ENCODE measurements at places on chromosomes 6 and 20.

DNA sequence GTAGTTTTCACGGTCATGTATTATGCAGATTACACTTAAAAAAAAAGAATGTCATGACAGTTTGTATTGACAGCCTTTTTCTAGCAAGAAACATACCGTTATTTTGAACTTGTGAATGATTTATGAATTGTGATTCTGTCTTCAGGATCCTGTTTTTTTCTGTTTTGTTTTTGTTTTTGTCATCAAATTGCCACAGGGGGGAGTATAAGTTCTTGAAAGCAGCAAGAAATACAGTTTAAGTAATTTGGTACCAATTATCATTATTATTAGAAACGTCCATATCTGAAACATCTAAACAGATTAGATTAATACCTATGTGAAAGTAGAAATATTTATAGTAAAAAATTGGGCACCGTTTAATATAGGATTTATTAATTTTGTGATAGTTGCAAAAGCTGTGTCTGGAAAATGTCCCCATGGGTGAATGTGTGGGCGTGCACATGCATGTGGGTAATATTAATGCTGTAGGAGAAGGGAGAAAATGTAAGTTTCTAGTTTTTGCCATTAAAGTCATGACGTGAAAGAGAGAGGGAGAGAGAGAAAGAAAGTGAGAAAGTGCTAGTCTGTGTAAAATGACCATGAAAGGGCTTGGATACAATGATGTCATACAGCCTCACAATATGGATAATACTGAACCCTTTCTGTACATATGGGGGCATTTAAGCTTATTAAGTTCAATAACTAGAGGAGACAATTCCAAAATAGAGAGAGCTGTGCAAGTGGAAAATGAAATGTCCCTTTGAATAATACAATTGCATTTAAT lies 9.4 kb upstream of the CCN2 start:
- no peak for DNase-seq

- DNase-seq, result no peak
These were observed 4.3 kb downstream of the GFRA4 start for GRCh38 chr20:3658716-3659491.

GRCh38 chr6:17022604-17023003 lies 79.2 kb upstream of the STMND1 start:
- no peak for DNase-seq

GRCh38 chr6:167479901-167480648 lies 155.2 kb downstream of the TTLL2 start:
- peak; percentile 68 for DNase-seq

DNA sequence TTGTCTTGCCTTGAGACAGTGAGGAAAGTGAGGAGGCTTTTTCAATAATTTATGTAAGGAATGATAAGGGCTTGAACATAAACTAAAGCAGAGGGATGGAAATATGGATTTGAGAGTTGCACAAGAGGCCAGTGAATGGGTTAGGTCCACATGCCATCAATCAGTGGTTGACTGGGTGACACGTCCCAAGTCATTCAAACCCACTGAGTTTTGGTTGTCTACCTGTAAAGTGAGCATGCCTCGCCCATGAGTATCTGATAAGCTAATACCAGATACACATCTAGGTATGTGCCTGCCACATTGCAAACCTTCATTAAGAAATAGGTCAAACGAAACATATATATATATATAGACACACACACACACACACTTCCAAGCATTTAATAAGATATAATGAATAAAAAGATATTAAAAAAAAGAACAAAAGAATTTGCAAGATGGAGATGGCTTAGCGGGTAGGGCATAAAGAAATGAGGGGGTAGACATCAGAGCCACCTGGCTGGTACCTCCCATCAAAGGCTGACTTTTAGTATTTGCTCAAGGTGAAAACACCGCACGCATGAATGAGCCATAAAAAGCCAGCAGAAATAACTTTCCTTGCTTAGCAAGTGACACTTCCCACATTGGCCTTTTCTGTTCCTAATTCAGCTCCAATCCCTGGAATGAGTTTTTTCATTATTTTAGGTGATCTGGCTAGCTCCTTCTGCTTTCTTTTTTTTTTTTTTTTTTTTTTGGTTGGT lies 109.1 kb upstream of the GGTLC1 start:
- DNase-seq, result no peak

DNA sequence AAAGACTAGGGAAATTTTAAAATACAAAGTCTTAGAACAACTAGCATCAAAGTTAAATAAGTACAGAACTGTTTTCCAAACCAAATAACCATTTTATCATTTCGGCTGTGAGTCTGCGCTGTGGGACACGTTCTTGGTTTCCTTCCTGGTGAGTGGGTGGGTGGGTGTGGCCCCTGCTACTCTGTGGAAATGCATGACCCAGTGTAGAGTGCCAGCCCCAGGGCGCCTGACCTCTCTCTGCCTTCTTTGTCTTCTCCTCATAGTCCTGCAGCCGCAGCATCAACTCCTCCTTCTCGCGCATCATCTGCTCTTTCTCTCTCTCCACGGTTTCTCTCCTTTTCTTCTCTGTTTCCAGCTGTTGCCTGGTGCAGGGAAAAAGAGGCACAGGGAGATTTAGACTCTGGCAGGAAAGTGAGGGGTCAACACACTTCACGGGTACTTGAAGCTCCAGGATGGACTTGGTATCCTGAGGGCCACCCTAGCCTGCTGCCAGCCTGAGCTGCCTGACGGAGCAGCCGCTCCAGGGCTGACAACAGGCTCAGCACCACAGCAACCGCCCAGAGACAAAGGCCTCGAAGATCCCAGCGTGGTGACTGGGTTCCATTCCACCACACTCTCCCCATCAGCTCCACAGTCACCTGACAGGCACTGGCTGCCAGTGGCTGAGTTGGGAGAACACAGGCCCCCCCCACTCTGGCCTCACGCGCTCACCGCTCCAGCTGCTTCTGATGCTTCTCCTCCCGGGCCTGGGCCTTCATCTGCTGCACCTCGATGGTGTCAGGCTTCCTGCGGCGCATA lies 48.4 kb downstream of the EZR start:
- no peak for DNase-seq

DNA sequence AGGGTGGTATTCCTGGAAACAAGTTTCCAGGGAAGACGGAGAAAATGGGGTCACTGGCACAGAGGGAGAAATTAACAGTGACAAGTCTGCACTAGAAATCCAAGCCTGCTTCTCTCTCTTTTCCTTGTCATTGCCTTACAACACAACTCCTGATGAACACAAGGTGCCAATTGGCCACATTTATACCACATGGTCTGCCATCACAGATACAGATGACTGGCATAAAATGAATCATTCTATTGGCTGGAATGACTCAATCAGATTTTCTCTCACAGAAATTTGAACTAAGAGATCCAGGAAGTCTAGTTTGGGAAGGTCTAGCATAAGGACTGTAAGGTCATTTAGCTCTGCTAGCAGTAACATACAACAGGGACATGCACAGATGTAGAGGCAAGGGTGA lies 190.3 kb downstream of the LINC00237 start:
- no peak for DNase-seq

DNA sequence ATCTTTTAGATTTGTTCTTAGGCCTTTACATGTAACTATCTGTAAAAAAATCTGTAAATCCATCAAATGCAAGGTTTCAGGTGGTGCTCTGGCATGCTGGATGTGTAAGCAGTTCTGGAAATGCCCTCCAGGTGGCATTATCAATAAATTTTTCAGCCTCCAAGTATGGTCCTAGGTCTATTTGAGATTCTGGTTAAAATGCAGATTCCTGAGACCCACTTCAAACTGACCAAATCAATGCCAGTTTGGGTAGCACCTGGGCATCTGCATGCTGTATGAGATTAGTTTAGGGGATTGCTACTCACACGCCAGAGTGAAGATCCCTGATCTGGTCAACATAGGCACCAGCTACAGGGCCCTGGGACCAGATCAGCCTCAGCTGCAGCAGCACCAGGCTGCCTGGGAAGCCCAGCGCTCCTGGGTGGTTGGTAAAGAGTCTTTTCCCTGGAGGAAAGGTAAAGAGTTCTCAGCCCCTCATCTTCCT lies 507.3 kb upstream of the CITED2 start:
- peak; percentile 59 for DNase-seq

- peak; percentile 48 for DNase-seq
These were observed 549.4 kb upstream of the SYNCRIP start for GRCh38 chr6:86192123-86192522.

- DNase-seq, result no peak
These were observed 87.0 kb downstream of the ZMYND8 start for GRCh38 chr20:47269309-47270165.

DNA sequence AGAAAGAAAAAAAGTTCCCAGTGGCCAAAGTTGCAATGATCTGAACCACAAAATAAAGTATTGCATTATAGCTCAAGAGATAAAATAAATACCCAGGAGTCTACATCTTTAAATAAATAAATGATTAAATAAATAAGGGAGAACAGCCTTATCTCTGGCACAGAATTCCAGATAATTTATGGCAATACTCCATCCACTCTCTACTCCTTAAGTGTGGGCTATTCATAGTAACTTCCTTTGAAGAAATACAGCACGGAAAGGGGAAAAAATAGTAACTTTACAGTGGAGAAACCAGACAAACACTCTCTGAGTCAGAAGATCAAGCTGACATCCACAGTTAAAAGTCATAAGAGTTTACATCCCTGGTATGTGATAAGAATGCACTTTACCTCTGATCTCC lies 11.6 kb downstream of the AURKA start:
- DNase-seq, result no peak

GRCh38 chr6:83600459-83600858 lies 88.1 kb downstream of the PRSS35 start:
- no peak for DNase-seq

- DNase-seq, result no peak
These were observed 5.7 kb upstream of the FKBP5 start for GRCh38 chr6:35694462-35694861.

DNA sequence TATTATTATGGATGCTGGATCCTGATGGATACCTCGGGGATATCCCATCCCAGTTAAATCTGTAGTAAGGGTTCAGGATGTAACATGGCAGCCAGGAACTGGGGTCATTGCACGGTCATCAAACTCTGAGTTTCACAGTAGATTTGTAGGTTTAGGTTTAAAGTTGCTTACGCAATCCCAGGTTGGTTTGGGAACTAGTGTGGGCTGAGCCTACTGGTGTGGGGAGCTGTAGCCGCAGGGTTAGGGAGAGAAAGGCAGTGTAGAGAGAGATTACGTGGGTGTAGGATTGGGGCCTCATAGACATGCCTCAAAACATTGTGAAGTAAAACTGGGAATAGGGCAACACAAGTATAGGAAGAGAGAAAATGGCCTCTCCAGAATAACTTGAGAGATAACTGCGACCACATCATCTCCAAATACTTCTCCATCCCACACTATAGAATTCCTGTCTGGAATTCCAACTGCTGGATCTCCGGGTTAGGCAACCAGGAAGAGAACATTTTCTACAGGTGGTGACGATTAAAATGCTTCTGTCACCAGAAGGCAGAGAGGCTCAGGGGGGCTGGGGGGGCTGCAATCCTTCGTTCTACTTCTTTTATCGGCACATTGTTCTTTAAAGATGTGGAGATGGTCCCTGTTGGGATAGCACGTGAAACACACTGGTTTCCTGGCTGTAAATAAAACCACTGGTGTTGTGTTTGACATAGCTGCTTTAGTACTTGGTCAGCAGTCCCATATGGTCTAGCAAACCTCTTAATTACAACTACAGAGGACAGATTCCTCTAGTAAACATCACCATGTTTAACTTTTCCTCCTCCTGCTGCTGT lies 44.9 kb upstream of the TMEM170B start:
- DNase-seq, result no peak

DNA sequence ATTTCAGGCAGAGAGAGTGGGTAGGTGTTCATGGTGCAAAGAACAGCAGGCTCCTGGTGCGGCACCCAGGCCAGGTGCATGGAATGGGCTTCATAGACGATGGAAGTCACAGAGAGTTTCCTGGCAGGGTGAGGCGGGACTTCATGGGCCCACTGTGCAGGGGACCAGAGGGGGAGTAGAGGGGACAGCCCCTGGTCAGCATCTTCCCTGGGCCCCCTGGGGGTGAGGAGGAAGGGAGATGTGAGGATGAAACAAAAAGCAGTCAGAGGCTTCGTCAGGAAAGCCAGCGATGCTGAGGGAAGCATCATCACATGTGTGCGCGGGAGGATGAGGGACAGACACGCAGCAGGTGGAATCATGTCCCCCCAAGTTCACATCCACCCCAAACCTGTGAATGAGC lies 2.4 kb upstream of the THBS2 start:
- no peak for DNase-seq

GRCh38 chr20:49306903-49307620 lies 29.2 kb upstream of the ZNFX1 start:
- DNase-seq, result no peak

GRCh38 chr6:25217829-25218228 lies 61.3 kb upstream of the CARMIL1 start:
- no peak for DNase-seq

DNA sequence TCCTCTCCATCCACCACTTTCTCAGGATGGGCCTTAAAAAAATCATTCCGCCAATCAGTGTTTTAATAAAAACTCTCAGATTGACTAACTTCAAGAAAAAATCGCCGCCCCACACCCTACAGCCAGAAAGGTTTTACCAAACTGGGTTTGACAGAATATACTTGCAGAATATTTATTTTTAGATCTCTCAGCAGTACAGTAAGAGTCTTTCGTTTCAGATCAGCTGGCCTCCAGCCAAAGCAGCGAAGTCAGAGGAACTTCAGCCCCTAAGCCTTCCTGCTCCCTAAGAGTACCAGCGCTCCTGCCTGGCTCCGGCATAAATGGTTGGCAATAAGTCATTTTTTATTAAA lies 24.7 kb downstream of the TBC1D7 start:
- no peak for DNase-seq

GRCh38 chr6:33410711-33411631 lies at the start of gene PHF1:
Gene PHF1, plus strand, starts transcription at chr6:33411014. Its CDS starts 1,250 bp downstream, at chr6:33412264.
- DNase-seq, result peak; percentile 76

DNA sequence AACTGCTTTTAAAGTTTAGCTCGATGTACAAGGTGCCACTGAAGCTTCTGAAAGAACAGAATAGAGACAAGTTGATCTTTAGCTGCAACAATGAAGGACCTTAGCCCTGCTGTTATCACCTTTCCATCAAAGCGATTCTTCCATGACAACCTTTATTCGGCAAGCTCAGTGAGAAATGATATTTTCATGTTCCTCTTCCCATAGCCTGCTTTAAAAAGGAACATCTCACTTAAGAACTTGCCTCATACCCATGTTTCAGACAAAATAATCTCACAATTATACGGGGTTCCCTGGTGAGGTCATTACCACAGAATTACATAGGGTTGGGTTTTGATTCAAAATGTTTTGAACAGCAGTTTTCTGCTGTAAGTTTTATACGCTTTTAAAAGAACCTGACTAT lies 264.2 kb downstream of the THBS2 start:
- DNase-seq, result no peak

Data from ELF-1 (cell line).